ENCODE measurements at places on chromosomes 3 and 15. TPM values are rescaled to one million over a fixed set of nuclear protein-coding genes. Genes with fewer than 3 reads are reported as not detected.
A peak's percentile ranks its signal among the peaks of the same experiment; 100 is the strongest.

DNA sequence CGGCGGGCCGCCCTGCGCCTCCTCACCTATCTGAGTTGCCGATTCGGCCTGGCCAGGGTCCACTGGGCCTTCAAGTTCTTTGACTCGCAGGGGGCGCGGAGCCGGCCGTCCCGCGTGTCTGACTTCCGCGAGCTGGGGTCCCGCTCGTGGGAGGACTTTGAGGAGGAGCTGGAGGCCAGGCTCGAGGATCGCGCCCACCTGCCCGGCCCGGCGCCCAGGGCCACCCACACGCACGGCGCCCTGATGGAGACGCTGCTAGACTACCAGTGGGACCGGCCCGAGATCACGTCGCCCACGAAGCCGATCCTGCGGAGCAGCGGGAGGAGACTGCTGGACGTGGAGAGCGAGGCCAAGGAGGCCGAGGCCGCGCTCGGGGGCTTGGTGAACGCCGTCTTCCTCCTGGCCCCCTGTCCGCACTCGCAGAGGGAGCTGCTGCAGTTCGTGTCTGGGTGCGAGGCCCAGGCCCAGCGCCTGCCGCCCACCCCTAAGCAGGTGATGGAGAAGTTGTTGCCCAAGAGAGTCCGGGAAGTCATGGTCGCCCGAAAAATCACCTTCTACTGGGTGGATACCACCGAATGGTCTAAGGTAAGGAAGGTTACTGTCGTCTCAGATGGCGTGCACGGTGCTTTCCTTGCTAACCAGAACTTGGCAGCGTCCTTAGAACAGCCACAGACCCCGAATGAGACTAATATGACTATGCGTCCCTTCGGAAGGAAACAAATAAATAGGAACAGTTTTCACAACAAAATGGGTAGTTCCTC, 567 bp downstream of the TICRR start:
- H3K36me3 ChIP-seq = no peaks in the 10 kb centered on the region
- H3K4me1 ChIP-seq = peaks cover 17% of the 10 kb centered on the region
- H3K27ac ChIP-seq = no peak overlapping the region
- peak overlapping the region; percentile 95 for H3K4me3 ChIP-seq

GRCh38 chr15:77772641-77773402, 140.1 kb upstream of the LINGO1 start:
- peaks cover 3% of the 10 kb centered on the region for H3K4me1 ChIP-seq
- DNase-seq = no peak
- H3K4me3 ChIP-seq = no peak overlapping the region
- H3K36me3 ChIP-seq = no peaks in the 10 kb centered on the region

DNA sequence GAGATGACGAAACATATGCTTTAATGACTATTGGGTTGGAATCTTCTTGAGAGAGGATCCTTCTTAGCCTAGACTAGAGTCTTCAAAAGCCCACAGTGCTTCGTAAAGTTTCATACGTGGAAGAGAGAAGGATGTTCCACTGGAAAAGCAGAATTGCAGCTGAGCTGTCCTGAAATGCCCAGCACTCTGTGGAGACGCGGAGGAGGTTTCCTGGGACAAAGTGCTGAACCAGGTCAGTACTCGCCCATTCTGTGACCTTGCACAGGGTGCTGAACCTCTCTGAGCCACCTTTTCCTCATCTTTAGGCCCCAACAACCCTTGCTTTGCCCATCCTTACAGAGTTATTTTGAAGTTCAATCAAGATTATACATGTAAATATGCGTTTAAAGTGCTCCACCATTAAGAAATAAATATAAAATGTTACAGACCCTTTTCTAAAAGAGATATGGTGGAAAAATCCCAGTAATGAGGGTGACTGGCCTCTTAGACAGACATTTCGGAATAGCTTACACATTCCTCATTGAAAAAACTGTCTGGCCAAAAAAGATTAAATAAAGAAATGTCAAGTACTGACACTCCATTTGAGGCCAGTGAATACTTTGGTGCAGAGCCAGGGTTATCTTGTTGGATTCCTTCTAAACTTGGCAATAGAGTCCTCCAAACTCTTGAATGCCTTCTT, 4.2 kb upstream of the MAGEF1 start:
- H3K27ac ChIP-seq = peak overlapping the region; percentile 35
- no peaks in the 10 kb centered on the region for H3K27me3 ChIP-seq
- H3K4me3 ChIP-seq = no peak overlapping the region
- peaks cover 10% of the 10 kb centered on the region for H3K4me1 ChIP-seq
- DNase-seq = no peak
- no peaks in the 10 kb centered on the region for H3K36me3 ChIP-seq

GRCh38 chr15:55235546-55236036, 38.9 kb upstream of the RSL24D1 start:
- no peak overlapping the region for H3K4me3 ChIP-seq
- H3K27ac ChIP-seq = no peak overlapping the region
- H3K4me1 ChIP-seq = peaks cover 30% of the 10 kb centered on the region
- H3K36me3 ChIP-seq = no peaks in the 10 kb centered on the region

DNA sequence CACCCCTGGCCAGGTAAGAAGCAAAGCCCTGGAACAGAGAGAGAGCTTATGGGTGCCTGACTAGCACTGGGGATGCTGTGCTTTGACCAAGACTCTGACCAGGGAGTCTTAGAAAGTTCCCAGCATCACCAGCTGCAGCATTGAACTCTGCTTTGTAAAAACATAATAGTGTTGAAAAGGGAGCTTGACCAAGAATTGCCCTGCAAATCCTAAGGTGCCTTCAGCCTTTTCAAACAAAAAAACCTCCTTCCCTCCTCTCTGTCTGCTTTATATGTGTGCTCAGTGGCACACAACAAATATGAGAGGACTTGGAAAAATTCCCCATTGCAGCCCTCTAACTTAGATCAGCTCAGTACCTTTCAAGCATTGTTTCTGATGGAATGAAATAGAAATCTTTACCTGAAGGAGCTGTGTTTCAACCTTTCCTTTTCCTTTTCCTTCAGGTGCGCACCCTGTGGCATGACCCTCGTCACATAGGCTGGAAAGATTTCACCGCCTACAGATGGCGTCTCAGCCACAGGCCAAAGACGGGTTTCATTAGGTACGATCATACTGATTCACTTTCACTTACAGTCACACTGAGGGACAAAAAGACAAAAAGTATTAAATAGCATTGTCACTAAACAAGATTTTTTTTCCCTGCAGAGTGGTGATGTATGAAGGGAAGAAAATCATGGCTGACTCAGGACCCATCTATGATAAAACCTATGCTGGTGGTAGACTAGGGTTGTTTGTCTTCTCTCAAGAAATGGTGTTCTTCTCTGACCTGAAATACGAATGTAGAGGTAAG, 13.0 kb downstream of the THBS1 start:
- no peaks in the 10 kb centered on the region for H3K27me3 ChIP-seq
- no peak for DNase-seq
- H3K27ac ChIP-seq = no peak overlapping the region
- no peaks in the 10 kb centered on the region for H3K4me1 ChIP-seq
- H3K36me3 ChIP-seq = peaks cover 79% of the 10 kb centered on the region

DNA sequence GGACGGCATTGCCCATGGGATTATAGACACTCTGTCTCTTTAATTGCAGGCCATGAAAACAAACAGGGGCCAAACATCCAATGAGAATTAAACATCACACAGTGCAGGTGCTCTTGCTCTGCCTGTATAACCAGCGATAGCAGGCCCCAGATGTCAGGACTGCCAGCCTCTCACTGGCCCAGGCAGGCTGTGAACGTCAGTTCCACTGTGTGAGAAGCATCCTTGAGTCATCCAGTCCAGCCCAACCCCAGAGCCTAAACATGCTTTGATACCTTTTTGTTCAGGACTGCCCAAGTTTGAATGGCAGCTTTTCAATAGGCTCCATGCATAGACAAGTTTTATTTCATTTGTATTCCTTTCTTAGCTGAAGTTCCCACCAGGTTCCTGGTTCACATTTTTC, 189.8 kb downstream of the SLCO3A1 start:
- no peak overlapping the region for H3K4me3 ChIP-seq
- no peaks in the 10 kb centered on the region for H3K4me1 ChIP-seq
- no peak overlapping the region for H3K27ac ChIP-seq
- no peak for DNase-seq
- H3K36me3 ChIP-seq = no peaks in the 10 kb centered on the region

GRCh38 chr3:197151580-197151979, 122.0 kb upstream of the MELTF start:
- peaks cover 20% of the 10 kb centered on the region for H3K36me3 ChIP-seq
- no peak overlapping the region for H3K4me3 ChIP-seq

DNA sequence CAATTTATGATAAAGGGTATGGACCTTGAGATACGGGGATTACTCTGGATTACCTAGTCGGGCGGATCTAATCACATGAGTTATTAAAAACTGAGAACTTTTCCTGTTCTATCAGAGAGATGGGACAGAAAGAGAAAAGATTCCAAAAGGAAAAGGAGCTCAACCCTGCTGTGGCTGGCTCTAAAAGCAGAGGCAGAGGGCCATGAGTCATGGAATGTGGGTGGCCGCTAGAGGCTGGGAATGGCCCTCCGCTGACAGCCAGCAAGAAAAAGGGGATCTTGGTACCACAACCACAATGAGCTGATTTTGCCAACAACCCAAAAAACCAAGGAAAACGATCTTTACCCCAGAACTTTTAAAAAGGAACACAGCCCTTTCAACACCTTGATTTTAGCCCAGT, 210.0 kb downstream of the MAGI1 start:
- no peak for DNase-seq
- no peaks in the 10 kb centered on the region for H3K27me3 ChIP-seq
- no peaks in the 10 kb centered on the region for H3K36me3 ChIP-seq
- peaks cover 13% of the 10 kb centered on the region for H3K4me1 ChIP-seq

DNA sequence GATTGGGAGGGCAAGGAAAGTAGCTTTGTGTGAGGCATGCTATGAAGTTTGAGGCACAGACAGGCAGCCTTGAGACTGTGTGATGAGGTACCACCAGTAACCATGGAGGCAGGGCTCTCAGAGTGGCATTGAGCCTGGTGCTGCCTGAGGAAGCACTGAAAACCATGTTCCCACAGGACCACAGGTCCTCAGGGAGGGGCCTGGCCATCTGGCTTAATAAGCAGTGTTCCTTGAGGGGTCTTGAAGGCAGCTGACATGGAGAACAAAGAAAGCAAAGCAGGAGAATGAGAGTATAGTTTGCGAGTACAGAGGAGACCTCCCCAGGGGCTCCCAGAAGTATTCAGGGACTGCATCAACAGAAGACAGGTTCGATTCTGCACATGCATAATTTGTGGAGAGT, 346.6 kb downstream of the EPHB1 start:
- H3K4me3 ChIP-seq = no peak overlapping the region
- no peaks in the 10 kb centered on the region for H3K36me3 ChIP-seq
- DNase-seq = no peak
- no peak overlapping the region for H3K27ac ChIP-seq
- no peaks in the 10 kb centered on the region for H3K27me3 ChIP-seq

GRCh38 chr3:147298511-147298982, 107.8 kb downstream of the ZIC4 start:
- H3K36me3 ChIP-seq = no peaks in the 10 kb centered on the region
- H3K27ac ChIP-seq = no peak overlapping the region
- no peaks in the 10 kb centered on the region for H3K27me3 ChIP-seq
- H3K4me3 ChIP-seq = no peak overlapping the region
- no peak for DNase-seq

- H3K27me3 ChIP-seq = no peaks in the 10 kb centered on the region
- no peaks in the 10 kb centered on the region for H3K4me1 ChIP-seq
These were observed 86.5 kb downstream of the MB21D2 start for GRCh38 chr3:192831111-192831644.

The FRMD4B gene
- 112 TPM for total RNA-seq

GRCh38 chr3:70684701-70685100, 372.3 kb upstream of the MDFIC2 start:
- no peak for DNase-seq
- no peaks in the 10 kb centered on the region for H3K4me1 ChIP-seq
- no peak overlapping the region for H3K27ac ChIP-seq

- no peaks in the 10 kb centered on the region for H3K27me3 ChIP-seq
- no peak overlapping the region for H3K27ac ChIP-seq
- H3K4me1 ChIP-seq = no peaks in the 10 kb centered on the region
- H3K4me3 ChIP-seq = no peak overlapping the region
- DNase-seq = no peak
These were observed 64.0 kb upstream of the TRA2B start for GRCh38 chr3:186001842-186002241.

The EOMES gene
- total RNA-seq = 12.1 TPM

The NME9 gene
- 0.52 TPM for total RNA-seq

The TMEM45A gene
- 5.4 TPM for total RNA-seq

DNA sequence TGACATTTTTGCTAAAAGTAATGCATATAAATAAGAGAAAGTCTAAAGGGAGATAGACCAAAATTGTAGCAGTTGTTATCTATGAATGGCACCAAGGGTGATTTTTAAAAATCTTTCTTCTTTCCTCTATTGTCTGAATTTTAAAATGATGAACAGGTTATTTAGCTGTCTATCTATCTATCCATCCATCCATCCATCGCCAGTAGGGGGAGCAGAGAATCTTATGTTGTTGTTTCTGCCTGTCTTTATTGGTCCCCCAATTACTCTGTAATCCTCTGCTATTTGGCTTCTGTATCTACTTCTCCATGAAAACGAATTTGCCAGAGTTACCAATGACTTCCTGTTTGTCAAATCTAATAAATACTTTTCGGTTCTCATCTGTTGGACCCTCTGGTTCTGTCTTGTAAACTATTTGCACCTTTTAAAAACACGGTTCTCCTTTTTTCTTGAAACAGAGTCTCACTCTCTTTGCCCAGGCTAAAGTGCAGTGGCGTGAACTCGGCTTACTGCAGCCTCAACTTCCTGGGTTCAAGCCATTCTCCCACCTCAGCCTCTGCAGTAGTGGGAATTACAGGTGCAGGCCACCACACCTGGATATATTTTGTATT, 86.0 kb downstream of the ECT2 start:
- no peaks in the 10 kb centered on the region for H3K4me1 ChIP-seq
- H3K4me3 ChIP-seq = no peak overlapping the region
- no peaks in the 10 kb centered on the region for H3K27me3 ChIP-seq
- no peak for DNase-seq

- H3K4me1 ChIP-seq = peaks cover 20% of the 10 kb centered on the region
- no peak for DNase-seq
- H3K27ac ChIP-seq = no peak overlapping the region
- H3K36me3 ChIP-seq = no peaks in the 10 kb centered on the region
These were observed 164.6 kb upstream of the HES1 start for GRCh38 chr3:193971261-193971751.

GRCh38 chr15:61038910-61039309, 190.2 kb downstream of the RORA start:
- no peaks in the 10 kb centered on the region for H3K36me3 ChIP-seq
- no peak for DNase-seq
- no peak overlapping the region for H3K4me3 ChIP-seq
- no peak overlapping the region for H3K27ac ChIP-seq

The SMAD6 gene
- total RNA-seq = 14.0 TPM

DNA sequence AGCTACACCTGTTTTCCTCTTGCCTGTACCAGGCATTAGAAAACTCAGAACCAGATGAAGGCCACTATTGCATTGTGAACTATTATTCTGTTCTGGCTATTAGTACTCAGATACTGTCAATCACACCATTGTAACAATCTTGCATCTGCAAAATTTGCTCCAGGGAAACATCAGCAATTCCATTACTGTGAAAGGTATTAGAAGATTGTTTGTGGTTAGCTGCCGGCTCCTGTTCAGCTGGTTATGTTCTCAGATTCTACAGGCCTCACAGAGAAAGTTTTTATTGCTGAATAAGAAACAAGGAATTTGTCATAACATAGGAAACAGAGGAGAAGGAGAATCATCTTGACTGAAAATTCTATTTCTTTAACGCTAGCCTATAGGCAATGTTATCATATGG, 179.9 kb downstream of the PLOD2 start:
- H3K27ac ChIP-seq = no peak overlapping the region
- H3K4me3 ChIP-seq = no peak overlapping the region
- H3K27me3 ChIP-seq = no peaks in the 10 kb centered on the region
- no peaks in the 10 kb centered on the region for H3K4me1 ChIP-seq

- peak; percentile 76 for DNase-seq
- H3K27me3 ChIP-seq = no peaks in the 10 kb centered on the region
- H3K36me3 ChIP-seq = peaks cover 27% of the 10 kb centered on the region
- peaks cover 34% of the 10 kb centered on the region for H3K4me1 ChIP-seq
- peak overlapping the region; percentile 90 for H3K4me3 ChIP-seq
These were observed 1.3 kb upstream of the HACD2 start for GRCh38 chr3:123586131-123586530.

The CPB1 gene
- total RNA-seq = 21.0 TPM
